ENCODE measurements at places on chromosomes 1 and 21.

DNA sequence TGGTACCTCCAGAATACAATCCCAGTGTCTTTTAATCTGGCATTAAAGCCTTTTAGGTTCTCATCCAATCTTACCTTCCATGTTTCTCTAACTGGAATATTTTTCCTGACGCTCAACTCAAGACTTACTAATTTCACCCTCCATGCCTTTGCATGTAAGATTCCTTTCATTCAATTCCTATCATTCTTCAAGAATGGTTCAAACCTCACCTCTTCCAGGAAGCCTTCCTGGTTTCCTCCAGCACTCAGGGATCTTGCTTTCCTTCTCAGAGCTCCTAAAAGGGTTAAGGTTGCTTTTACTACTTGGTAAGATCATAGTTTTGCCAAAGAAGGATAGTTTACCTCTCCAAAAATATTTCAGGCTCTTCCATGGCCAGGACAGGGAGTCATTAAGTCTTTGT is 91.2 kb upstream of the CACNA1E start:
- no peak for DNase-seq

DNA sequence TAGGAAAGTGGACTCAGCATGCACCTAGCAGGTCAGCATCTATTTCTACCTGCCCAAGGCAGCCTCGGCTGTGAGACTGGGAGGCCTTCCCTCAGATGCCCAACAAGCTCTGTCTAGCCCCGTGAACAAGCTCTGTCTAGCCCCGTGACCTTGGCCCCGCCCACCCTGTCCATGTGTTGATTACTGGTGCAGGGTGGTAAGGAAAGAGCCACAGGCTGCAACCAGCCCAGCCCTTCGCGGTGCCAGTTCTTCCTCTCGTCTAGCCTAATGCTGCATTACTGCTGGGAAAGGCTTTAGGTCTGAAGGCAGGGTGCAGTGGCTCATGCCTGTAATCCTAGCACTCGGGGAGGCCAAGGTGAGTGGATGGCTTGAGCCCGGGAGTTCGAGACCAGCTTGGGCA is 2.2 kb downstream of the GPR153 start:
- DNase-seq, result no peak

DNA sequence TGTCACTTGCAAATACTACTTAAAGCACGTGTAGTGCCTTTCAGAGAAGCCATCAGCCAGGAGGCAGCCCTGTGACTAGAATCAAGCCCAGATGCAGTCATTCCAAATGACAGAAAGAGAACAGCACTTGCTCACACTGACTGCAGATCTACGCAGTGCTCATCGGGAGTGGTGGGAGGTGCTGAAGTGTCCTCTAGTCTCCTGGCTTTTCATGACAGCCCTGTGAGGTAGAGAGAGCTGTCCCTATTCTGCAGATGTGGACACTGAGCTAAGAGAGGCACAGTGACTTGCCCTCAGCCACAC is 62.3 kb upstream of the EDN2 start:
- no peak for DNase-seq

DNA sequence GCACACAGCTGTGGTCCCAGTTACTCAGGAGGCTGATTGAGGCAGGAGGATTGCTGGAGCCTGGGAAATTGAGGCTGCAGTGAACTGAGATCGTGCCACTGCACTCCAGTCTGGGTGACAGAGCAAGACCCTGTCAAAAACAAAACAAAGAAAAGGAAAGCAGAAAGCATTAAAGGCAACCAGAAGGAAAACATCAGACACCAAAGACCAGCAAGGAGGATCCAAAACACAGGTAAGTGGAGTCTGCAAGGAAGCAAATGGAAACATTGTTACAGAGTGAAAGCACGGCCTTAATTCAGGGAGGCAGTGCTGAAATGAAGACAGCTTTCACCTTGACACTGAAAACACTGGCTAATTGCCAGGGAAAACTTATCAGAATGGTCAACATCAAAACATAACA is 40.8 kb downstream of the CFAP74 start:
- DNase-seq, result no peak

GRCh38 chr1:62263006-62263813 is 56.0 kb downstream of the KANK4 start:
- DNase-seq, result no peak

GRCh38 chr1:34590211-34590623 is 164.6 kb upstream of the GJB5 start:
- DNase-seq, result no peak

DNA sequence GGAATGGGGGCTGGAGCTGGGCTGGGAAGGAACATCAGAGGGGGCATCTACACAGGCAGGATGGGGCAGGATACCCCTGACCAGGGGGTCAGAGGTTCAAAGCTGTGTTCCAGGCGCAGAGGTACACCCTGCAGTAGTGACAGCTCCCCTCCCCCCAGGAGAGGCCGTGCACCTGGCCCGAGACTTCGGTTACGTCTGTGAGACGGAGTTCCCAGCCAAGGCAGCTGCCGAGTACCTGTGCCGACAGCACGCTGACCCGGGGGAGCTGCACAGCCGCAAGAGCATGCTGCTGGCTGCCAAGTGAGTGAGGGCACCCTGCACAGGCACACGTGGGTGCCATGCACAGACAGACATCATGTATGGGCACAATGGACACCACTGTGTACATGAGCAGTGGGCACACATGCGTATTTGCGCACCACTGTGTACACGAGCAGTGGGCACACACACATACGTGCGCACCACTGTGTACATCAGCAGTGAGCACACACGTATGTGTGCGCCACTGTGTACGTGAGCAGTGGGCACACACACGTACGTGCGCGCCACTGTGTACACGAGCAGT is 17.4 kb downstream of the TFAP2E start:
- DNase-seq, result no peak

DNA sequence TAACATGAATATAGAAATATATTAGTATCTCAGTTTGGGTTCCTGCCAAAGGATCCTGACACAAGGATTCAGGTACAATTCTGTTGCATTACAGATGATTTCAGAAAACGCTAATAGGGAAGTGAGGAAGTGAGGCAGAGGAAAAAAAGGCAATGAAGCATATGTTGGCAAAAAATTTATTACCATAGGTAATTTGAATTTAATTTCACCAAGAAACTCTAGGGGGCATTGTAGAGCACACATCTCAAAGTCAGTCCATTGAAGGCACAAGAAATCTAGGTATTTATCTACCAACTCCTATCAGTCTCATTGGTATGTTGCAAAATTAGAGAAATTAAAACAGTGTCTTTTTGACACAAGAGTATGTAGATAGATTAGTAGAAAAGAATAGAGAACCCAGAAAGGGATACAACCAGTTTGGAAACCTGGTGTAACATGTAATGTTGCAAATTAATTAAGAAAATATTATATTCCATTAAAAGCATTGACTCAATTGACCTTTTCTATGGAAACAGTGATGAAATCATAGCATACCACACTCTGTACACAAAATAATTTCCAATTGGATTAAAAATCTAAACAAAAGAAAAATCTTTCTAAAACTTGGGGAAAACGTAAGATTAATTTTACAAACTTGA is 104.9 kb upstream of the SNX7 start:
- no peak for DNase-seq

GRCh38 chr21:45338311-45339017 is 50.8 kb upstream of the POFUT2 start:
- no peak for DNase-seq

- no peak for DNase-seq
Observed at GRCh38 chr1:172719066-172719627, 60.2 kb downstream of the FASLG start.
